ENCODE measurements at places on chromosomes 16 and 17.

GRCh38 chr17:28854457-28855335 is at the start of gene ERAL1:
ERAL1 (plus strand) TSS chr17:28855016; CDS start chr17:28855035, 19 bp downstream.
- DNase-seq = peak; percentile 87

GRCh38 chr16:1674306-1674705 is 3.8 kb upstream of the JPT2 start:
- DNase-seq = no peak

- DNase-seq = no peak
Measured at GRCh38 chr16:79247386-79247785, 353.2 kb downstream of the MAF start.

DNA sequence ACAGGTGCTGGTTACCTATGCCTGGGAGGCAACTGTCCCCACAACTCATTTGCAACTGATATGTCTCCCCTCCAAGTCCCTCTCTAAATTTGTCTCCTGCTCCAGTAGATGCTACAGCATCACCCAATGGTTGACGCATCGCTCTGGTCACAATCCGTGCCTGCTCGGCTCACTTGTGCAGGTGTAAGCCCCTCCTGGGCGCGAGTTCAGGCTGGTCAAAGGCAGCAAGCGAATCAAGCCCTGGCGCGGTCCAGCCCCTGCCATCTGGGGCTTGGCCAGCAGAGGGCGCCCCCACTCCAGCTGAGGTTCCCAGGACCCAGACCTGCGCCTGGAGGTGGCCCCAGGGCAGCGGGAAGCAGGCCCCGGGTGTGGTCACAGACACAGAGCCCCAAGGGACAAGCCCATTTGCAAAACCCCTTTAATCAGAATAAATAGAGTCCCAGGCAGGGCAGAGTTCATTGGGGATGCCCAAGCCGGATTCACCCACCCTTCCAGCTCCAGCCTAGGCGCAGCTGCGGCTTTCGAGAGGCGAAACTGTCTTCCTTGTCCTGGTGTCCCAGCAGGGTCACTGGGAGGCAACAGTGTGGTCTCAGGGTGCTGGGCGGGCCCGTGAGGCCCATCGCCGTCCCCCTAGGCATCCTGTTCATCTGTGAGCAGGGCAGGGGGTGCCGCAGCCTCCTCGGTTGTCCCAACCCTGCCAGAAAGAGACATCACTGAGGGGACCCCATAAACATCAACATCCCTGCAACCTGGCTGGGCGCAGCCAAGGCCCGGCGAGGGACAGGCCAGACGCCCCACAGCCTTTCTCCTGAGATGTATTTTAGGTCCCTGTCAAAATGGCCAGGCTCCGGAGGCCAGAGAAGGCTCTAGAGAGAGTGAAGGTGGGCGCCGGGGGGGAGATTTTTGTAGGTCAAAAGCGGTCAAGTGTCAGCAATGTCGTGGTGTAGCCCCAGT is 15.8 kb downstream of the TMC6 start:
- peak; percentile 64 for DNase-seq

DNA sequence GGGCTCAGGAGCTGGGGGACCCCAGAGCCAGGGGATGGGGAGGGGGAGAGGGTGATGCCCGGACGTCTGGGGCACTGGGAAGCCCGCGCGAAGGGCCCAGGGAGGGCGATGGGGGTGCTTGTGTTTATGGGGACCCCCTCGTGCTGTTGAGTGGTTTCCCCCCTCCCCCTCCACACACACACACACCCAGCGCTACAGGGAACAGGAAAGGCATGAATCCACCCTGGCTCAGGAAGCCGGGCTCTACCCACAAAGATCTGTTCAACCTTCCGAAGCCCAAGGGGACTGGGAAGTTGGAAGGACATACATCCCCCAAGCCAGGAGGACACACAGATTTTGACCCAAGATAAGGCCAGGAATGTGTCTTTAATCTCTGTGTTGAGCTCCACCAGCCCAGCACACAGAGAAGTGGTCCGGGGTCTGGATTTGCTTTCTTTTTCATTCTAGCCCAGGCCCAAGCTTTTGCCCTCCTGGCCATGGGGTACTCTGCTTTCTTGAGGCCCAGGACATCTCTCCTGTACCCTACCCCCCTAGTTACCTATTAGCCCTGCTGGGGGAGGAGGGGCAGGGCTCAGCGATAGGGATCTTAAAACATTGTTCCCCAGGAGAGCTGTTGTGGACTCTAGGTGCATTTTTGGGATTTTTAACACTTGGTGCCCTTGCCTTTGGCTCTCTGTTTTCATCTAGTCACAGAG is 1.2 kb downstream of the UBALD2 start:
- DNase-seq = peak; percentile 49

Data from cardiac fibroblast (primary cell).